NCI-H1930 (cell line): ENCODE measurements at places on chromosomes 6 and 20.

DNA sequence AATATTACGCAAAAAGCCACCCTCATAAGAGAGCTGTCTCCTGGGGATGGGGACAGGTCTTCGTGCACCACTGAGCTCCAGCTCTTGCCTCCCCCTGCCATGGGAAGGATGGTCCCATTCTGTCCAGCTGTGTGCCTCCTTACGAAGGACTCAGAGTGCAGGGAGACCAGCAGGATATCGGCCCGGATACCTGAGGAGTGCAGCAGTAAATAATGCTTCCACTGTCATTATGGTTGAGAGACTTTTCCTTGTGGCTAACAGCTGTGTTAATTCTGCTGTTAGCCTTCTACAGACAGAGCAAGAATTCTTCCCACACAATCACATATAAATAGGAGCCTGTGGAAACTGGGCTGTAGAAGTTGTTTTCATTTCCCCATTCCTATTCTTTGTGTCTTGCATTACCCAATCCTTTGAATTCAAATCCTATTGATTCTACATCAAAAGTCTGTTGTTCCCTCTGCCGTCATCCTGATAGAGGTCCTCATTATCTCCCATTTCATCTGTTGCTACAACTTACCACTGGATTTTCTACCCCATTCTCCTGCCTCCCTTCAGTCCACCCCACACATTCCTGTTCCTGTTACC is 364.6 kb upstream of the SOX4 start:
- DNase-seq: no peak

GRCh38 chr20:56631318-56631989 is 2.3 kb downstream of the TFAP2C start:
- no peak for DNase-seq

- DNase-seq: no peak
Observed at GRCh38 chr6:2909718-2910117, 6.6 kb upstream of the SERPINB9 start.

DNA sequence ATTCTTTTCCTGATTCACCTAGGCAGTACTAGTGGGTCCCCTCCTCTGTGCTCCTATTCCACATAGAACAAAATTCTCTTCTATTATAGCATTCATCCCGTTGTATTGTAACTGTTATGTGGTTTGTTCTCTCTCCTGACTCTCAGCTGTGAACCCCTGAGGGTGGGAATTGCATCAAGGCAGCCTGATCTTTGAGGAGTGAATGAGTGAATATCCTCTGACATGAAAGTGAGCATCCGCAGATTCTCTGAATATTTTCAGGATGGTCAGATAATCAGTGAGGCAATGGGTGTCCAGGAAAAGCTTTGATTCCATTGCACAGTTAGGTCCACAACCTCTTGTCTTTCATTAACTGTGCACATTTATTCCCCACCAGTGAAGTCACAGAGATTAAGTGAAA is 67.6 kb upstream of the SLC22A23 start:
- no peak for DNase-seq

GRCh38 chr20:56953048-56953586 is 313.3 kb downstream of the BMP7 start:
- DNase-seq: no peak
